ENCODE measurements at places on chromosomes 11 and 22.

DNA sequence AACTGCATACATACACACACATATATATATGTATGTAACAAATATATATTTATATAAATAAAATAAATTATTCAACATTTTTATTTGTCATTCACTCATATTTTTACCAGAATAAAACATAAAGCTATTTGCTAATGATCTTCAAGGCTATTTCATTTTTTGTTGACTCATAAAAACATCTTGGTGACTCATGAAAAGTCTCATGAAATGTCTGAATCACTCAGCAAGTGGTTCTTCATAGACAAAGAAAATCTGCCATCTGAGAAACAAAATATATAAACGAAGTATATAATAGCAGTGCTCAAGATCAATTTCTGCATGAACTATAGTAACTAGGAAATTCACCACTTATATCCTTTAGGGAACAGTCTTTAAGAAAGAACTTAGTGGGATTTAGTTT is 764.8 kb upstream of the FAT3 start:
- DNase-seq = no peak

DNA sequence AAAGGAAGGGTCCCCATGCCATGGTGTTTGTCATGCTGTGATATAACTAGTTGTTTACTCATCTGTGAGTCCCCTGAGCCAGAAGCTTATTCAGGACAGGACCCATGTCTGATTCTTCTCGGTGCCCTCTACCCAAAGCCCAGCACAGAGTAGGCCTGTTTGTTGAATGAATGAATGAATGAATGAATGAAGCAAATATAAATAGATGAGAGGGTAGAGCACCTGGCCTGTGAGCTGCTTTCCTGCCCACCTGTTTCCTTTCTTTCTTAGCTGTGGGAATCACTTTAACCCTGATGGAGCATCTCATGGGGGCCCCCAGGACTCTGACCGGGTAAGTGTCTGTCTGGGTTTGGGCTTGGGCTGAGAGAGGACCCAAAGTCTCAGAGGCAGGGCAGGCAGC is 7.2 kb downstream of the CCS start:
- no peak for DNase-seq

GRCh38 chr11:3845246-3845645 is 4.5 kb upstream of the RHOG start:
- no peak for DNase-seq

DNA sequence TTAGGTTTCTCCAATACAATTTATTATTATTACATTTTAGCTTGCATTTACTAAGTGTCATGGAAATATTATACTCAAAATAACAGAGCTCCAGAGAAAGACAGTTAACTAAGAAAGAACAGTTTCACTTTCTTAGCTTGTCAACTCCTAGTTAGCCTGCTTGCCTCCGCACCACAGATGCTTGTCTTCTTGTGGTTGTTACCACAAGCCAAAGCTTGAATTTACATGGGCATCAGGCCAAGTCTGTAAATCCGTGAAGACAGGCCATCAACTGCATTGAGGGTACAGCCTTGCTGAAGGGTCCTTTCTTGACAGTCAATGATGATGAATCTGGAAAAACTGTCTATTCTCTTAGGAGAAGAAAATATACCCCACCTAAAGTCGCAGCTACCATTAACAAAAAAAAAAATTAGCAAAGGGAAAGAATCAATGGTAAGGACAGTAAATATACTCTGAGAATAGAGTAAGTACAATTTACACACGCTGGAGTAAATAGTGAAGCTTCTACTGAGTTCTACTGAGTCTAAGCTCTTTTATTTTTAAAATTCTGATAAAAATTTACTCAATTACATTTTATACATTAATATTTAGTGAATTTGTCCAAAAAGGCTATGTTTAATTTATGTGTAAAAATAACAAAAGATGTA is 15.6 kb upstream of the DENND5A start:
- peak; percentile 83 for DNase-seq

DNA sequence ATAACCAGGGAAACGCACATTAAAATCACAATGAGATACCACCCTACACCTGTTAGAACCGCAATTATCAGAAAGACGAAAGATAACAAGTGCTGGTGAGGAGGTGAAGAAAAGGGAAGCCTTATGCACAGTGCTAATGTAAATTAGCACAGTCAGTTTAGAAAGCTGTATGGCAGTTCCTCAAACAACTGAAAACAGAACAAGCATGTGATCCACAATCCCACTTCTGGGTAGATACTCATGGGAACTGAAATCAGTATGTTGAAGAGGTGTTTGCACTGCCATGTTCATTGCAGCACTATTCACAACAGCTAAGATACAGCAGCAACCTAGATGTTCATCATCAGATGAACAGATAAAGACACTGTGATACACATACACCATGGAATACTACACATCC is 75.0 kb upstream of the CCND1 start:
- no peak for DNase-seq

- DNase-seq = no peak
Measured at GRCh38 chr22:30183271-30183670, 63.3 kb downstream of the LIF start.

DNA sequence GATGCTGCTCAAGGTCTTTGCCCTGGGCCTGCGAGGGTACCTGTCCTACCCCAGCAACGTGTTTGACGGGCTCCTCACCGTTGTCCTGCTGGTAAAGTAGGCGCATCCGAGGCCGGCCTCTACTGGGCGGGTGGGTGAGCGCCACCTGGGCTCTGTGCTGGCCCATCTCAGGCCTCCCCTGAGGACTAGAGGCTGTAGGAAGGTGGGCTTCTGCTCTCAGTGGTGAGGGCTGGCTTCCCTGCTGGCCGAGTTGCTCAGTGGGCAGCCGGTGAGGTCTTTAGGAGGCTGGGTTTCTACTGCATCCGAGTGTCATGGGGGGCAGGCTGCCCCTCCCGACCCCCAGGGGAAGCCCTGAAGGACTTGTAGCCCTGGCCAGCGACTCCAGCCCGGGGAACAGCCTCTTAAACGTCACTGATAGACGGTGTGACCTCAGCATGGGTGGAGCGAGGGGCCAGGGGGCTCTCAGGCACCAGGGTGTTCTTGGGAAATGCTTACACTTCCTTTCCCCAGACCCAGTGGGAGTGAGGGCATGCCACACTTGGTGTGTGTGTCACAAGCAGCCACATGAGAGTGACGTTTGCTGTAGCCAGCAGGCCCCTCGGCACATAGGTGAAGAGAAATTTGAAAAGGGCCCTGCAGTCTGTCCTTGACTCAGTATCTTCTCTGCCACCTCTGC is 30.3 kb downstream of the TPCN2 start:
- DNase-seq = no peak

GRCh38 chr11:69939551-69940245 is 120.5 kb upstream of the FGF3 start:
- no peak for DNase-seq

DNA sequence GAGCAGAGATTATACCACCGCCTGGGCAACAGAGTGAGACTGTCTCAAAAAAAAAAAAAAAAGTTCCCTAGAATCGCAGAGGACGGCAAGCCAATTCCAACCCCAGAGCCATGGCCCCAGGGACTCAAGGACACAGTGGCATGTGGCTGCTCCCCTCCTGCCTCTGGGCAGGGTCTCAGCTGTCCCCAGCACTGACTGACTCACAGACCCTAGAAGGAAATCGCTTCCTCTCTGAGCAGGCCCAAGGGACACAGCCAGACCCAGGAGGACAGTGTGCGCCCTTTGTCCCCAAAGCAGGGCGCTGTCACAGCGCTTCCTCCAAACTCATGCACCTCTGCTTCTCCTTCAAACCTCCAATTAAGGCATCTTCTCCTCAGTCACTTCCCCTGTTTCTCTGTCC is 2.3 kb downstream of the PACSIN3 start:
- no peak for DNase-seq

DNA sequence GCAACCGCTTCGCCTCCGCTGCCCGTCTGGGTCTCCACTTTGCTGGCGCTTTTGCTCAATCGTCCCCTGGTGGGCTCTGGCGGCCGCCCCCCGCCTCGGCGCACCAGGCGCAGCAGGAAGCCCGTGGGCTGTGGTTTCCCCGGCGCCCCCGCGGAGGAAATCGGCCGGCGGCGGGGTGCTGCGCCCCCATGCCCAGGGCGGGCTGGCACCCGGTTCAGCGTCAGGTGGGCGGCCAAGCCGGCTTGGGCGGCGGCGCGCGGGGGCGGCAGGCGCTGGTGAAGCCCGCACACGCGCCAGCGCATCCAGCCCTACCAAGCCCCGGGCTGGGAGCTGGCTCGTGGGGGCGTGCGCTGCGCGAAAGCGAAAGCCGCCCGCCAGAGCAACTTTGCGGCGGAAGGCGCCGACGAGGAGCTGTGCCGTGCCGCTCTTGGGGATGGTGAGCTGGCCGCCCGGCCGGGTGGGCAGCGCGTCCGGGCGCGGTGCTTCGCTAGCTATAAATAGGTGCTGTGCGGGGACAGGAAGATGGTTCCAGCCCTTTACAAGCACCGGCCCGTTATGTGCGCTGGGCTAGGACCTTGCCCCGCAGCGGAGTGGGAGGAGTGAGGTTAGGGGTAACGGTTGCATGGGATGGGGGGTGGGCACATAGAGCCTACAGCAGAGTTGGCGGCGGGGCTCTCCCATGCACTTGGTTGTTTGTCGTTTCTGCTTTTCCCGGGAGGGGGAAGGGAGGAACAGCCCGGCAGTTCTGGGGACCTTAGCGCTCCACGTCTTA is 25.0 kb upstream of the SUSD2 start:
- DNase-seq = no peak

GRCh38 chr22:28958611-28959010 is 75.2 kb downstream of the ZNRF3 start:
- DNase-seq = no peak

DNA sequence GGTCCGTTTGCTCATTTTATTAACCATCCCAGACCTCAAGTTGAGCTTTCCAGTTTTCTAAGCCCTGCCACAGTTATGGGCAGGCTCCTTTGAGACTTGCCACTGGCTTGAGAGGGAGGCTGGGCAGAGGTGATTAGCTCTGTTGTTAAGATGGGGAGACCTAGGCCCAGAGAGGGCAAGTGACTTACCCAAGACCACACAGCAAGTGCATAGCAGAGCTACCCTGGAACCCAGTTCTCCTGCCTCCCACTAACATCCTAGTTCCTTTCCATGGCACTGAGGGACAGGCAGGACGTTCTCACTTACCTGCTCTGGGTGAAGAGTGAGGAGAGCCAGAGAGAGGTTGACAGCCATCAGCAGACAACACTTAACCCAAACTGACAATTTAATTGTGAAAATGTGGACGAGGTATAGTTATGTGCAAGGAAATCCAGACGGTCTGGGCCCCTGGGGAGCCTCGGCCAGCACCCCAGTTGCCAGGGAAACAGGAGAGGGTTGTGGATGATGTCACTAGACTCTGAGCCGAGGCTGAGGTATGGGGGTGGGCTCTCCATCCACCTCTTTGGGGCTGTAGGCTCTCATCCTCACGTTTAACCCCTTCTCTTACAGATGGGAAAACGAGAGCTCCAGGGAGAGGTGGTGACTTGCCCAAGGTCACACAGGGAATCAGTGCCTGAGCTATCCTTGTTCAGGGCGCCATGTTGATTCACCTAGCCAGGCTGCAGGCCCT is 12.3 kb upstream of the WNT11 start:
- DNase-seq = no peak

GRCh38 chr22:44336962-44337677 is 24.4 kb upstream of the SHISAL1 start:
- DNase-seq = no peak

DNA sequence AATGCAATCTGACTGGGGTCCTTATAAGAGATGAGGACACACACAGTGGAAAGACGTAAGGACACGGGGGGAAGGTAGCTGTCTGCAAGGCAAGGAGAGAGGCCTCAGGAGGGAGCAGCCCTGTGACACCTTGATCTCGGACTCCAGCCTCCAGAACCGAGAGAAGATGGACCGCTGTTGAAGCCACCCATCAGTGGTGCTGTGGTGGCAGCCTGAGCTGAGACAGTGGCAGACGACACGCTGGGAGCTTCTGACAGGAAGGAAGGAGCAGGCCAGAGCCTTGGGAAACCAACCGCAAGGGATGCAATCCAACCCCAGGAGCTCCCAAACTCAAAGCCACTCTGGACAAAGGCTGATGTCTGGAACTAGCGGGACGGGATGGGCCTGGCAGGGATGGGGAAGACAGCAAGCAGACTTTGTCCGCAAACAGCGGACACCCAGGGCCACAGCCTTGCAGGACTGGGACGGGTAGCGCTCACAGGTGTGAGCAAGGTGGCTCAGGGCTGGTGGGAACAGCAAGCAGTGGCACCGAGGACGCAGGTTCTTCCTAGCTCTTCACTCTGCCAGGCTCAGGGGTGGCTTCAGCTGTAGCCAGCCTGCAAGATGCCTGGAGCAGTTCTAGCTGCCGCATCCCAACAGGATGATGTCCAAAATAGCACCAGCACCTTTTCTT is 10.9 kb downstream of the LTO1 start:
- no peak for DNase-seq

DNA sequence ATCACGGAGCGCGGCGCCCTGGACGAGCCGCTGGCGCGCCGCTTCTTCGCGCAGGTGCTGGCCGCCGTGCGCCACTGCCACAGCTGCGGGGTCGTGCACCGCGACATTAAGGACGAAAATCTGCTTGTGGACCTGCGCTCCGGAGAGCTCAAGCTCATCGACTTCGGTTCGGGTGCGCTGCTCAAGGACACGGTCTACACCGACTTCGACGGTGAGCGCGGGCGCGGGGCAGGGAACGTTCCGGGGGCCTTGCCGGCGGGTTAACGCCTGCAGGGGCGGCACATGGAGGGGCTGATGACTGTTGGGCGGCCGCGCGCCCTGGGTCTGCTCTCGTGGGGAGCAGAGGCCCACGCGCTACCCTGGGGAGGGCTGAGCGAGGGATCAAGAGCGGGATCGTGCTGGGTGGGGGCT is 1.0 kb downstream of the PIM3 start:
- DNase-seq = no peak

- no peak for DNase-seq
Measured at GRCh38 chr22:25098445-25099081, 101.1 kb upstream of the CRYBB3 start.

Data from NCI-H1930 (cell line).